ENCODE measurements at places on chromosomes 4 and X.

DNA sequence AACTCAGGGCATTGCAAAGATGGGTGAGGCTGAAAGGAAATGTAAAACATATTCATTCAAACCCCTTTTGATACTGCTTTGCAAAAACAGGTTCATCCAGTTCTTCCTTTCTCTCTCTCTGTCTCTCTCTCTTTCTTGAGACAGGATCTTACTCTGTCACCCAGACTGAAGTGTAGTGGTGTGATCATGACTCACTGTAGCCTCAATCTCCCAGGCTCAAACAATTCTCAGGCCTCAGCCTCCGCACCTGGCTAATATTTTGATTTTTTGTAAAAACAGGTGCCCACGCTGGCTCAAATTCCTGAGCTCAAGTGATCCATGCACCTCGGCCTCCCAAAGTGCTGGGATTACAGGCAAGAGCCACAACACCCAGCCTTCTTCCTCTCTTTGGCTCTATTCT is 15.6 kb upstream of the DCHS2 start:
- DNase-seq: no peak

- DNase-seq: no peak
Observed at GRCh38 chr4:18942874-18943273, 921.3 kb upstream of the LCORL start.

DNA sequence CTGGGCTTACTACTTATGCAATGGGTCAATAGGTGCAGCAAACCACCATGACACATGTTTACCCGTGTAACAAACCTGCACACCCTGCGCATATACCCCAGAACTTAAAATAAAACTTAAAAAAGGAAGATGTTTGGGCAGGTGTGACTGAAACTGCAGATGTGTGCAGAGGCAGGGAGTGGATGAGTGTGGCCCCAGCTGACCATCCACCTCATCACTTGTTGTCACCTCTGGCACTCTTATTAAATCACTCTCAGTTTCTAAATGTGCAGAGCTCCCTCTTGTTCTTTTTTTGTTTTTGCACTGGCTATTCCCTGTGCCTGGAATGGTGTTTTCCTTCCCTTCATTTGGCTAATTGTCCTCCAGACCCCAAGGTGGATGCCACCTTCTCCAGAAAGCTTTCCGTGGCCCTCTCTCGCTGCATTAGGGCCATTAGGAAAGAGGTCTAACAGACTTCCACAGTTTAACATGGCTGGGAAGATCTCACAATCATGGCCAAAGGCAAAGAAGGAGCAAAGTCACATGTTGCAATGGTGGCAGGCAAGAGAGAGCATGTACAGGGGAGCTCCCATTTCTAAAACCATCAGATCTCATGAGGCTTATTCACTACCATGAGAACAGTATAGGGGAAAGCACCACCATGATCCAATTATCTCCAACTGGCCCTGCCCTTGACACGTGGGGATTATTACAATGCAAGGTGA is 58.5 kb downstream of the SLC2A9 start:
- no peak for DNase-seq

DNA sequence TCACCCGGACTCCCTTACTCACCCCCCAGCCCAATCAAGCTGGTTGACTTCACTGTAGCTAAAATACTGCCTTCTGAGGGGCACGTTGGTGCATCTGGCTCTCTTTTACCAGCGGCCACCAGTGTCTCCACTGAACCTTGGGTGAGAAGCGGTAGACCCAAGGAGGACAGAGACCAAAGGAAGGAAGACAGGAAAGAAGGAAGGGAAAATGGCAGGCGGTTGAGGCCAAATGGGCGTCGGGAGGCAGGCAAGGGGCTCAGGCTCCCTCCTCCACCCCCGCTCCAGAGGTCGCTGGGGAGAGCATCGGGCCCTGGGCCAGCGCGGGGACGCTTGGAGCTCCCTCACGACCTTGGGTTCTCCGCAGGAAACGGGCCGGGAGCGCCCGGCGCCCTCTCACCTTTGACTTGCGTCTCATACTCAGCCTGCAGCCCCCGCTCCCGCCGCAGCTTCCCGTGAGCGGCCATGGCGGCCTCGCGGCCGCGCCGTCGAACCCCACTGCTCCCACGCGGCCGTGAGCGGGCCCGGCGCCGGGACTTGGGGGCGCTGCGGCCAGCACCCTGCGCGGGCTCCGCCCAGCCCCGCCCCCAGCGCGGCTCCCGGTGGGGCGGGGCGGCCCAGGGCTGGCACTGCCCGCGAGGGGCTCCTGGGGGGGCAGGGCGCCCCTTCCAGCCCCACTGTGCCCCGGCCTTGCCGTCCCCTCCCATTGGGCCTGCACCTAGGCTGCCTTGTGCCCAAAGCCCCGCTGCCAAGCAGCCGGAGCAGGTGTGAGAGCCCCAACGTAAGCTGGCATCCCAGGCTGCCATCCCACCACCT is at the start of gene ARHGAP4:
TSS of gene ARHGAP4 (minus strand) at position 526 of the 813 bp plus-strand sequence. CDS start at position 464, 62 bp downstream.
- no peak for DNase-seq

- DNase-seq: no peak
Observed at GRCh38 chr4:152691761-152692160, 12.0 kb upstream of the TMEM154 start.

GRCh38 chrX:110171442-110171841 is 146.4 kb downstream of the AMMECR1 start:
- DNase-seq: no peak

- DNase-seq: no peak
Observed at GRCh38 chrX:55794405-55794804, 76.9 kb downstream of the RRAGB start.

GRCh38 chr4:143641361-143641760 is 59.1 kb downstream of the FREM3 start:
- DNase-seq: no peak

GRCh38 chr4:174260099-174260498 is 23.4 kb downstream of the FBXO8 start:
- DNase-seq: no peak

GRCh38 chr4:87939978-87940690 is 35.4 kb upstream of the SPP1 start:
- no peak for DNase-seq

Data from iPS DF 6.9 (cell line).